CD8-positive, alpha-beta memory T cell (primary cell): ENCODE measurements at places on chromosomes 2 and 18.

DNA sequence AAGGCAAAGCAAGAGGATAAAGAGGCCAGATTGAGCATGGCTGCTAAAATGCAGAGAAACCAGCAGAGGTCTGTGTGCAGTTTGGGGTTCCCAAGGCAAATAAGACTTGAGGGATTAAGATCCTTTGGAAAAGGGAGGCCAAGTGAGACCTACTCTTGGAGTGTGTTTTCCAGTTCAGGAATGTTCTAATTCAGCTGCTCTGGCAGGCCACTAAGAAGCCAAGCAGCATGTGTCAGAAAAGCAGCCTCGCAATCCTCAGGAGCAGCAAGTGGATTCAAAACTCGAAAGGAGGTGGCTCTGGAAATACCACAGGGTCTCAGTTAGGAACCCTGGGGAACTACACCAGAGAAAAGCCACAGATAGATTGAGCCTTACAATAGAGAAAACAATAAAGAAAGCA, 569.2 kb downstream of the METTL4 start:
- no peak overlapping the region for H3K4me3 ChIP-seq
- no peaks in the 10 kb centered on the region for H3K4me1 ChIP-seq

DNA sequence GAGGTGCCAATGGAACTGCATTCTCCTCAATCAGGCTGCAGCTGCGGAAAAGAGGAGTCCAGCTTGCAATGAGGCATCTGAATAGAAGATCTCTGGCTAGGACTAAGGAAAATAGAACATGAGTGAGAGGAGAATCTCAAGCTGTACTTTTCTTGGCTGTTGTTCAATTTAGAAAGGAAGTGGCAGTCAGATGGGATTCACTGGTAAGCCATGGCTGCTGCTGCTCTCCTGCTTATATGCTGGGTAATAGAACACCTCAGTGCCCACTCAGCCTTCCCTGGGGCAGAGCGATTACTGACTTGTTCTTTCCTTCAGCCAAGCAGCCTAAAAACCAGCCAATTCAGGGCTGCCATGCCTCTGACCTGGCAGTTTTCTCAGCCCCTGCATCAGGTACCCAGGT, 17.6 kb upstream of the CHST9 start:
- H3K36me3 ChIP-seq = no peaks in the 10 kb centered on the region
- no peaks in the 10 kb centered on the region for H3K27me3 ChIP-seq
- H3K27ac ChIP-seq = no peak overlapping the region
- no peak overlapping the region for H3K4me3 ChIP-seq
- H3K4me1 ChIP-seq = no peaks in the 10 kb centered on the region
- DNase-seq = no peak

DNA sequence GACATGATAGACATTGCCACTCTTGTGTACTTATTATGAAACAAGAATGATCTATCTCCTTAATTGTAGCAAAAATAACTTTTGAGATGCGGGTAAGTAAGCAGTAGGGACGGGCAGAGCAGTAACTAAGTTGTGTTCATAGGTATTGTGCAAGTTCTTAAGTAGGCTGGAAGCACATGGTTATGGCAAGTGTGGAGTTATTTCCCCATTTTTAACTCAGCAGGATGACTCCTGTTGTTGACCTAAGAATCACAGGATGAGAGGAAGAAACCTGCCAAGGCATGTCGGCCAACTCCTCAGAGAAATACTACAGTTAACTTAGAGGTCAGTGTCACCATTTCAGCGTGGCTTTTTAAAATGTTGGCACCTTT, 51.1 kb upstream of the FN1 start:
- H3K27me3 ChIP-seq = no peaks in the 10 kb centered on the region
- H3K36me3 ChIP-seq = no peaks in the 10 kb centered on the region
- no peak overlapping the region for H3K4me3 ChIP-seq
- H3K4me1 ChIP-seq = no peaks in the 10 kb centered on the region
- no peak for DNase-seq

GRCh38 chr18:48982266-48982665, 31.5 kb upstream of the SMAD7 start:
- no peak overlapping the region for H3K27ac ChIP-seq
- no peaks in the 10 kb centered on the region for H3K4me1 ChIP-seq
- H3K27me3 ChIP-seq = no peaks in the 10 kb centered on the region
- H3K4me3 ChIP-seq = no peak overlapping the region
- no peaks in the 10 kb centered on the region for H3K36me3 ChIP-seq
- no peak for DNase-seq

- no peaks in the 10 kb centered on the region for H3K4me1 ChIP-seq
- no peak for DNase-seq
- no peaks in the 10 kb centered on the region for H3K27me3 ChIP-seq
- H3K36me3 ChIP-seq = no peaks in the 10 kb centered on the region
These were observed 228.6 kb downstream of the SETBP1 start for GRCh38 chr18:44909191-44909719.
